Large intestine (tissue), 12 donors: ENCODE measurements at places on chromosomes 16 and 17.

DNA sequence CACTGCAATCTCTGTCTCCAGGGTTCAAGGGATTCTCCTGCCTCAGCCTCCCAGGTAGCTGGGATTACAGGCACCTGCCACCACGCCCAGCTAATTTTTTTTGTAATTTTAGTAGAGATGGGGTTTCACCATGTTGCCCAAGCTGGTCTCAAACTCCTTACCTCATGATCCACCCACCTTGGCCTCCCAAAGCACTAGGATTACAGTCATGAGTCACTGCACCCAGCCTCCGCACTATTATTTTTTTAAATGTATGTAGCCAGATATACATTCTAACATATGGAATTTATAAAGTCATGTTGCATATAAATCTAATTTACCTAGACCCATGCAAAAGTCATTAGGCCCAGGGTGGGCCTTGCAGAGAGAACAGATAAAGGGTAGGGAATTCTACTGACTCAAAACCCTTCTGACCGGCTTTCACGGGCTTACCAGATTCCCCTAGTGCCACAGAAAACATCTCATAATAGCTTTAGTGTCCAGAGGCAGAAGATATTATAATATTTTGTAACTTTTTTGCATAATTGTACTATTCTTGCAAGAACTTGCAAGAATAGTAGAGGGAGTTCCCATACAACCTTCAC, 20.5 kb upstream of the HELZ start:
- no peak for DNase-seq

DNA sequence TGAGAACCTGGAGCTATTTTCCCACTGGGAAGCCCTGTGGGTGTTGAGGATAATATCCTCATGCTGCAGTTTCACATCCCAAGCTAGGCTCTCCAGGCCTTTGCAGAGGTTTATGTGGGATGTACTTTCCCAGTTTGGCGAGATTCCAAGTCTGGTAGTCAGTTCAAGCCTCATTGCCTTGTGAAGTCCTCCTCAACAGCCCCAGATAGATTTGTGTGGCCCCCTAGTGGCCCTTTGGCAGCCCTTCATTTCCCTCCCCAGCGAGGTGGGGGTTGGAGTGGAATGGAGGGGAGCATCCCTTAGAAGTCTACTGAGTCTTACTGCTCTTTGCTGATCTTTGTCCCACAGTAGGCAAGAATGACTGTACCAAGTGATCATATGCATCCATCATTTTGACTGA, 137.9 kb downstream of the CDH11 start:
- DNase-seq: no peak

DNA sequence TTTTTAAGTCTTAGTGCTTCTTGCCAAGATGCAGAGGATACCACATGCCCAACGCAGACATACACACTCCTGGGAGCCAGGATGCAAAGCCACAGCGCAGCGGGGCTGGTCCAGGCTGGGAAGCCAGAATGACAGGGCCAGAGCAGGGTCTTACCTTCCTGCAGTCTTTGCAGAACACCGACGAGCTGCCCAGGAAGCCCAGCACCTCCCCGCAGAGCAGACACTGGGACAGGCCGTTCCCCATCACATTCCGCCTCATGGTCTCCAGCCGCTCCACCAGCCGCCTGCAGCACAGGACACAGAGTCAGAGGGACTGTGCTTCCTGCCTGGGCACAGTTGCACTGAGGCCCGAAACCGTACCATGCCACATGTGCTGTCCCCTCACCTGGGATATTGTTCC, 33.3 kb downstream of the RPH3AL start:
- no peak for DNase-seq

GRCh38 chr17:50168319-50168718, 2.5 kb downstream of the SGCA start:
- no peak for DNase-seq

GRCh38 chr16:66524601-66525164, 25.2 kb downstream of the TK2 start:
- DNase-seq: peak; percentile 46

DNA sequence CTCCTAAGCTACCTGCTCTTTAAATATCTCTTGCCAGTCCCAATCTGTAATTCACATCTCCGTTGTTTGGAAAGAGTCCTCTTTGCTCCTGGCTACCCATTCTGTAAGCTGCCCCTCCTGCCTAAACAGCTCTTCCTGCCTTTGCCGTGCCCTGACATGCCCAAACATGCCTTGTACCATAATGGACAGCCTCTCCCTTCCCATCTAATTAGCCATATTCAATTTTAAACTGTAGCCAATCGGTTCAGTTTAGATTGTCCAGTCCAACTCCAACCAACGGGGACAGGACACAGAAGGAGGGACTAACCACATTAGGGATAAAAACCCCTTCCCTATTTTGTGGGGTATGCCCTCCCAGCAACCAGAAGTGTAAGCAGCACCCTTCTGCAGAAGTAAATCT, 30.6 kb upstream of the CLEC3A start:
- no peak for DNase-seq

DNA sequence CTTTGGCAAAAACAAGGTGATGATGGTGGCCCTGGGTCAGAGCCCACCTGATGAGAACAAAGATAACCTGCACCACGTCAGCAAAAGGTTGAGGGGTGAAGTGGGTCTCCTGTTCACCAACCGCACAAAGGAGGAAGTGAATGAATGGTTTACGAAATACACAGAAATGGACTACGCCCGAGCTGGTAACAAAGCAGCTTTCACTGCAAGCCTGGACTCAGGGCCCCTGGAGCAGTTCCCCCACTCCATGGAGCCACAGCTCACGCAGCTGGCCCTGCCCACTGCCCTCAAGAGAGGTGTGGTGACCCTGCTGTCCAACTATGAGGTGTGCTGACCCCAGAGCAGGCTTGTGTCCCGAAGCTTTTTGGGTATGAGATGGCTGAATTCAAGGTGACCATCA, 29.7 kb upstream of the DLX4 start:
- DNase-seq: peak; percentile 62

- DNase-seq: no peak
These were observed 53.9 kb upstream of the CCL2 start for GRCh38 chr17:34201225-34201624.

DNA sequence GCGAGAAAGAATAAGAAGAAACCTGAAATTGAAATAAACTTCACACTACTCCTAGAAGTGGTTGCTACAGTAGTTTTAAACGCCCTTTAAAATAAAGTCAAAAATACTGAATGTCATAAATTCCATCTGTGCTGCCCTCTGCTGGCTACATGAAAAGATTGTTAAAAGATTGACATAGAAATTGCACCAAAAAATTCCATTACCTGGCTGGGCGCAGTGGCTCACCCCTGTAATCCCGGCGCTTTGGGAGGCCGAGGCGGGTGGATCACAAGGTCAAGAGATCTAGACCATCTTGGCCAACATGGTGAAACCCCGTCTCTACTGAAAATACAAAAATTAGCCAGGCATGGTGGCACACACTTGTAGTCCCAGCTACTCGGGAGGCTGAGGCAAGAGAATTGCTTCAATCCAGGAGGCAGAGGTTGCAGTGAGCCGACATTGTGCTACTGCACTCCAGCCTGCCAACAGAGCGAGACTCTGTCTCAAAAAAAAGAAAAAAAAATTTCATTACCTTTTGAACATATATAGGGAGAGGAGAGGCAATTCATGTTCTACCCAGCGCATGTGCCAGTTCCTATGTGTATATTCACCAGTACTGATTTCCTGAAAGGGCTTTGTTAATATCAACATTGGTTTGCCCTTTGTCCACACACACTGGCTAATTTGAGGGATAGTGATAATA, 36.5 kb downstream of the CYTH1 start:
- DNase-seq: peak; percentile 60

DNA sequence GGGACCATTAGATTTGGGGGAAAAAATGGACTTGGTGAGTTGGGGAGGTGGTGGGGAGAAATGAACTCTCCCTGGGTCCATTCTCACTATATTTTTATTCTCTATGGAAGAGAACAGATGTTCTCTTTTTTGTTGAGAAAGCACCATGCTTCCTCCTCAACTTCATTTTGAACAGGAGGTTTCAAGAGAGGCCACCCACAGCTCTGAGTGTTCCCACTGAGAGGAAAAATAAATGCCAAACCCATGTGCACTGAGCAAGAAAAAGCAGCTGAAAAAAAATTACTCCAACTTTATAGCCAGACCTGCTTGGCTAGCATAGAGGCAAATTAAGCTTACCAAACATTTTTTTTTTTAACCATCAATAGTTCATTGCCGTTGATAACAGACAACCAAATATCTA, 883.6 kb downstream of the KCNJ2 start:
- no peak for DNase-seq

- no peak for DNase-seq
These were observed 54.8 kb upstream of the SEC14L1 start for GRCh38 chr17:77085926-77086432.

GRCh38 chr17:16300554-16300953, 52.7 kb downstream of the CENPV start:
- no peak for DNase-seq

- no peak for DNase-seq
These were observed 60.2 kb upstream of the PHOSPHO1 start for GRCh38 chr17:49290690-49291359.

DNA sequence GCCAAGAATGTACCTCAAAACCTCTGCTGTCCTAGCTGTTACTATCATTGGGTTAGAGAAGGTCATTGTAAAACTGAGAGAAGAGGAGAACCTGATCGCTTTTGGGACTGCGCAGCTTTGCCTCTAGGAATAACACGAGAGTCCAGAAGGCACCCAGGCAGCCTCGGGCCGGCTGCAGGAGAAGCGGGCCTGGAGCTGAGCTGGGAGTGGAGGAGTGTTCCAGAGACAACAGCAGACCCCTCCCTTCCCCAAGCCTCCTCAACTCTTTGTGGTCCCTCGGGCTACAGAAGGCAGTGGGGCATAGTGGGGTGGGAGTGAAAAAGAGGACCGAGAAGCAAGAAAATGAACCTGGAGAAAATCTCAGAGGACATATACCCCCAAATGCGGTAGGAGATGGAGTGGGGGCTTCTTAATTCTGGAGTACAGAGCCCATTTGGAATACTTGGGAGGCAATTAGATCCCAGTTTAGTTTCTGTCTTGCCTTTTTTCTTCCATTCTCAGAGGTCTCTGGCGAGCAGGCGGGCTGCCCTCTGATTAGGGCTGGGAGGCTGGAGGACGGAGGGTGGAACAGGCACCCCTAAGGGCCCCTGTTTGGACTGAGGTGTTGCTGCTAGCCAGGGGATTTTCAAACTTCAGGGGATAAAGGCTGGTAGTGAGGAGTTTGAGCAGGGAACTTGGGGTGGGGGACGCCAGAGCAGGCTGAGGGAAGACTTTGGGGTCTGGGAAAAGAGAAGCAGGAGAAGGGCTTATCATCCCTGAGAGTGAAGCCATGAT, 13.3 kb upstream of the HOXB2 start:
- no peak for DNase-seq

DNA sequence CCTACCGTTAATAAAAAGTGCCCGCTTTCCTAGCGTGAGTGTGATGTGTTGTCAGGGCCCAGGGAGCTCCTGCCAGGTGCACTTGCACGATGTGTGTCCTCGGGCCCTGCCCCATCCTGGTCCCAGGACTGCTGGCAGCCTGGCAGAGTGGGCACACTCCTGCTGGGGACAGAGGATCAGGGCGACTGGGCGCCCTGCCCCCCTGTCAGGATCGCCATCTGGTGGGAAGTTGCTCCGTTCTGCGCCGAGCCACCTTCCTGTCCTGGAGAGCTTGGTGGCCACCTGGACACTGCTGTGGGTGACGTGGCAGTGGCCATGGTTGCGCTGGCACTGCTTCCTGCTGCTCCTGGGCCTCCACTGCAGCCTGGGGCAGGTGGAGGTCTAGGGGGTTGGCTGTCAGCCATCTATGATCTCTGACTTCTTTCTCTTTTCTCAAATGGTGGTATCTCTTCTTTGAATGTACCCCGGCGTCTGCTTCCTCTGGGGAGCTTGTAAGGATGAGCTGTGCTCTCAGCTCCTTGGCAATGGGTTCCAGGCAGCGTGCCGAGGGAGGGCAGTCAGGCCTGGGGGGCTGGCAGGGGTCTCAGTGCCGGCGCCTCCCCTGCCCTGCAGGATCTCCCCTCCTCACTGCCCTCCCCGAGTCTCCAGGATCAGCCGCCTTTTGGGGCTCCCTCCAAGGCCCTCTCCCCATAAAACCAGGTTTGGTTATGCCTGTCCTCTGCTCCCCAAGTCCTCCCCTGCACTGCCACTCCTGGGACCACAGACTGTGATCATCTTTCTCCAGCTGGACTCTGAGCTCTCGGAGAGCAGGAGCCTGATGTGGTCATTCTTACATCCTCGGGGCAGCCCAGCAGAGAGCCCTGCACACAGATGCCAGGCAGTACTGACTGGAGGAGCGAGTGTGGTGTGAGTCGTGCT, 76.9 kb downstream of the AMFR start:
- DNase-seq: no peak

DNA sequence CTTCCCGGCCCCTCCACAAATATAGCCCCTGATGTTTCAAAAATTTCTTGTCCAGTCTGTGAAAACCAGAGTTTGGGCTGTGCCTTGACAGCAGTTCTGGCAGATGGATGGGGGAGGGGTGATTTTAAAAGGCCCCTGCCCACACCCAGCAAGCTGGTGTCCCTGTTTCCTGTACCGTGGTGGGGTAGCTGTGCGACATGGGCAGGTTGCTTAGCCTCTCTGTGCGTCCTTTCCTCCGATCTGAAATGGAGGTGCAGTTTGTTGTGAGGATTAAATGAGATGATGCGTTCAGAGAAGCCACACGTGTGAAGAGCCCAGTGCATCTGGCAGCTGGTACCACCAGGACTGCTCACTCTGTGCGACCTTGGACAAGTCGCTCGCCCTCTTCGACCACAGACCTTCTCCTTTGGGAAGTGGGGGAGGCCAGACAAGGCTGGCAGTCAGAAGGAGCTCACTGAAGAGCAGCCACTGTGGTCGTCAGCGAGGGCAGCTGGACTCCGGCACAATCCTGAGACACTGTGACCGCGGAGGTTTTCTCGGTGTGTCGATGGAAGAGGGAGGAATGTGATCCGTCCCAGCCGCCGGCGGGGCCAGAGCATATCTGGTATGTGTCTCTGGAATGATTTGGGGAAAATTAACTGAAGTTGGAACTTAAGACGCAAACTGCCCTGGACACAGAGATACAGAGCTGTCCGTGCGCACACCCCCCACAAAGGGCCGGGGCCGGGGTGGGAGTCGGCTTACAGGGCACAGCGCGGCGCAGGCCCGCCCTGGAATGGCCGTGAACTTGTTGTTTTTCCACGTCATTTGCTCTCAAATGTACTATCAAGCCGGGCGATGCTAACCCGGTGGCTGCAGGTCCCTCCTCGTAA, 721 bp upstream of the WFIKKN2 start:
- DNase-seq: peak; percentile 53

DNA sequence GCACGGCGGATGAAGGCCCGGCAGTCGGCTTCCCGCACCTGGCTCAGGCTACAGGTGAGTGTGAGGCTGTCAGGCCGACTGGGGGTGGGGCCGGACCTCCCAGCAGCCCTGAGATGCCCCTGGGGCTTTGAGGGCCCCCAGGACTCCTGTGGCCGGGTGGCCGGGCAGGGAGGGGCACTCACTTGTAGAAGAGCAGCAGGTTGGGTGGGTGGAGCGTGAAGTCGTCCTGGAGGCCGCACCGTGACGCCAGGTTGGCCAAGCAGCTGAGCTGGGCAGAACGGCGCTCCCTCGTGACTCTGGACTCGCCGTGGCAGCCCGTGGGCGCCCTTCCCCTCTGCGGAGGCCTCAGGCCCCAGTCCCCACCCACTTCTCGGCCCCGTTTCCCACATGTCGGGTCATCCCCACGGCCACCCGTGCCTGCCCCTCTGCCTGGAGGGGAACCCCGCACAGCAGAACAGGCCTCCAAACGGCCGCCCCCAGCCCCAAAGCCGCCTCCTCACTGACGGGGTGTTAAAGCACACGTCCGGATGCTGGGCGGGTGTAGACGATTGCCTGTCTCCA, 12.9 kb downstream of the RPUSD1 start:
- no peak for DNase-seq
